ENCODE measurements at places on chromosomes 16 and 17.

GRCh38 chr17:13209081-13209480 lies 191.3 kb upstream of the ELAC2 start:
- DNase-seq: no peak

DNA sequence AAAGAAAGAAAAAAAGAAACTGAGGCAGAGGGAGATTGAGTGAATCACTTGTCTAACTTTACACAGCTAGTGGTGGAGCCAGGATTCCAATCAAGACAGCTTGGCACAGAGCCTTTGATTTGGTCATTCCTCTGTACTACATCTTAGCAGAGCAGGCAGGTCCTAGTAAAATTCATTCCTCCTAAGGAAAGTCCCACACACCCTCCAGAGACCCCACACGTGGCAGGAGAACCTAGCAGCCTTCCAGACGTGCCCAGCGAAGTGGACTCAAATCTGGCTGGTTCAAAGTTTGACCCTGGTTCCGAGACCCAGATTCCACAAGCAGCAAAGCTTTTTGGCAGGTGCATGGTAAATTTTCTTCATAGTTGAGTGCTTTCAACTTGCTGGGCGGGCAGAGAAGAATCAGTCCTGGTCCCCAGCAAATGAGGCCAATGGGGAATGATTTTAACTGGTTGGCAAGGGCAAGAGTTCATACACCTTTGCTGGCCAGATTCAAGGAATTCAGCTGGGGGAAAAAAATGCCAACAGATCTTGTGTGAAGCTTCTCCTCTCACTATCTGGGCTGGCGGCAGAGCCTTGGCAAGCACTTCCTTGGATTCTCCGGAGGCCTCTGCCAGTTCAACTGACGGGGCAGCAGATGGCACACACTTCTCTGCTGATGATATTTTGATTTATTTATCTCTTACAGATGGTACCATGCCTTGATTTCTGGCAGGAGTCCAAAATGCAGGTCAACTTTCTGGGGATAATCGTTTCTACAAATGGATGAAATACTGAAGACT lies 82.4 kb downstream of the GSG1L start:
- no peak for DNase-seq

GRCh38 chr17:32335046-32335445 lies 6.9 kb downstream of the C17orf75 start:
- DNase-seq: no peak

DNA sequence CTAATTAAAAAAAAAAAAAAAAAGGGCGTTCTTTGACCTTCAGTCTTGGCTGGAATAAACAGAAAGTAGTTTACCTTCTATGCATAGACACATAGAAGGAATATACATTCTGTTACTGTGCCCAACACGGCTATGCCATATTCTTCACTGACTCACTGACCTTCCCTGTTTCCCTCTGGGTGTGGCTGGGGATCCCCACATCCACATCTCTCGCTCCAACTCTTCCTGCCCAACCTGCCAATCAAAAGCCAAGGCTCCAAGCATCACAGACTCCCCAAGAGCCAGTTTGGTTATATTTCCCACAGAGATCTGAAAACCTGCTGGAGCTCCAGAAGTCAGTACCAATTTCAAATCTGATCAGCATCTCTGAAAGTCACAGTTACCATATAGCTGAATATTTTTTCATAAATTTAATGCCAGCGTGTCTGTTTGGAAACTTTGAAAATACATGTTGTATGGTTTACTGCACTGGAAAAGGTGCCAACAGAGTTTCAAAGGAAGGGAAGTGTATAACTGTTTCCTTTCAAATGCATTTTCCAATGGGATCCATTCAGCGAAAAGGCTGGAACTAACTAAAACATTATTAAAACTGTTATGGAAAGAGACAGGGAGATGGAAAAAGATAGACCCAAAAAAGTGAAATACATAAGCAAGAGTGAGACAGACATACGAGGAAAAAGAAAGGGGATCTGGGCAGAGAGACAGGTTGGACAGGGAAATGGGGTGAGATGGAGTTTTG lies 91.8 kb downstream of the SMG6 start:
- DNase-seq: no peak

DNA sequence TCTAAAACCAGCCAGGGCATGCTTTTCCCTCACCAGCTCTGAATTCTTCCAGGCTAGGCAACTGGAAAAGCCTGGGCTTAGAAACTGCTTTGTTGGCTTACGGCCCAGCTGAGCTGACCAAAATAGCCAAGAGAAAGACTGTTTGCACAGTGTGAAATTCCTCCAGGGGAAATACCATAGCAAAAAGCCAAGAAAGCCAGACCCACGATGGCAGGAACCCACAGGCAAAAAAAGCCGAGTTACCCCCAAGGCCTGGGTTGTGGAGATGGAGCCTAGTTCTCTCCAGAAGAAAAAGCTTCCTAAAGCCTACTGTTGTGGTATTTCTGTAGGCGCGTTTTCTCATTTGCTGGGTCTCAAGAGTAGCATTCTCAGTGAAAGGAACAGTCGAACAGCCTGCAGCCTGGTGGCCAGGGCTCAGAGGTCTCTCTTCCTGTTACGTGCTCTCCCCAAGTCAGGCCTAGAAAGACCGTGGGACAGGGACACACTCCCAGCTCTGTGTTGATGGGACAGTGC lies 9.2 kb downstream of the SP2 start:
- no peak for DNase-seq

DNA sequence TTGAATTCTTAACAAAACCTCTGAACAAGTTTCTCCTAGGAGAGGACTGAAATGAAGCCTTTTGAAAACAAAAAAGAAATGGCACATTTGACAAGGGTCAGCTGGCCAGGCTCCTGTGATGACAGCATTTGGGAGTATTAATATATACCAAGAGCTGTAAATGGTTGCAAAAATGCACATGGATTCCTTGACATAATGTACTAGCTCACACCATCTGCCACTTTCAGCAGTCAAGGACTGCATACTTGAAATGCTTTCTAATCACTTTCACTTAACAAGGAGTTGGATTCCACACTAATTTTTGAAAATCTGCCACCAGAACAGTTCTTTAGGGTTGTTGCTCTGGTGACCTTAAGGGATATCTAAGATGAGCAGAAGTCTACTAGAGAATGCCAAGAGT lies 236.7 kb upstream of the TOX3 start:
- DNase-seq: no peak

DNA sequence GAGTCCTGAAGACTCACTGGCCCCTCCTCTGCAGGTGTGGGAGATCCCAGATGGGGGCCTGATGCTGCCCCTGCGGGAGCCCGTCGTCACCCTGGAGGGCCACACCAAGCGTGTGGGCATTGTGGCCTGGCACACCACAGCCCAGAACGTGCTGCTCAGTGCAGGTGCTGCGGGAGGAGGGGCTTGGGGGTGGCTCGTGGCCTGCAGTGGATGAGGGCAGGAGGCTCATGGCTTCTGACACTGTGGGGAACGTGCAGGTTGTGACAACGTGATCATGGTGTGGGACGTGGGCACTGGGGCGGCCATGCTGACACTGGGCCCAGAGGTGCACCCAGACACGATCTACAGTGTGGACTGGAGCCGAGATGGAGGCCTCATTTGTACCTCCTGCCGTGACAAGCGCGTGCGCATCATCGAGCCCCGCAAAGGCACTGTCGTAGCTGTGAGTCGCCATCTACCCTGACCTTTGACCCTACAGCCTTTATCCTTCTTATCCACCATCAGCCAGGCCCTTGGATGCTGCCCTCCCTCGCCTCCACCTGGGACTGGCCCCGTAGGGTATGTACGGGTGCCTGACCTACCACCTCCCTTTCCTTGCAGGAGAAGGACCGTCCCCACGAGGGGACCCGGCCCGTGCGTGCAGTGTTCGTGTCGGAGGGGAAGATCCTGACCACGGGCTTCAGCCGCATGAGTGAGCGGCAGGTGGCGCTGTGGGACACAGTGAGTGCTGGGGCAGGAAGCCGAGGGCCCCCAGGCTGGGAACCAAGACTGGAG lies 3.6 kb downstream of the CORO1A start:
- DNase-seq: no peak

GRCh38 chr16:10130538-10130937 lies 51.7 kb downstream of the GRIN2A start:
- DNase-seq: no peak

GRCh38 chr17:75626496-75627038 lies 6.7 kb upstream of the SMIM5 start:
- DNase-seq: no peak

GRCh38 chr17:50931144-50931908 lies 65.2 kb upstream of the TOB1 start:
- DNase-seq: peak; percentile 78

- DNase-seq: no peak
Observed at GRCh38 chr17:34613064-34614019, 34.0 kb downstream of the TMEM132E start.

- DNase-seq: no peak
Observed at GRCh38 chr17:68152161-68152571, 95.7 kb upstream of the AMZ2 start.

DNA sequence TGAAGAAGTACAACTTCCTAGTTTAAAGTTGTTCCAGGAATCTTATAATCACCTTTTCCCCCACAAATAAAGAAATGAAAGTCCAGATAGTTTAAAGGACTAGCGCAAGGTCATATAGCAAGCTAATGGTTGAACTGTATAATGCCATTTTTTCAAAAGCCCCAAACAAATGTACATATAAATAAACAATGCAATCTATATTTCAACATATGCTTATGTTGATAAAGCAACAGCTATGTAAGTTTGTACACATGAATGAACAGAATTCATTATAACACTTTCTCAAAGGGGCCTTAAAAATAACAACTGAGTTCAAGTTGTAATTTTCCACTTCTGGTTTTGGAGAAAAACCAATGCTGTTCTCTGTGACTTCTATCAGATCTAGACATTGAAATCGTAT lies 1628.6 kb downstream of the CDH8 start:
- no peak for DNase-seq

DNA sequence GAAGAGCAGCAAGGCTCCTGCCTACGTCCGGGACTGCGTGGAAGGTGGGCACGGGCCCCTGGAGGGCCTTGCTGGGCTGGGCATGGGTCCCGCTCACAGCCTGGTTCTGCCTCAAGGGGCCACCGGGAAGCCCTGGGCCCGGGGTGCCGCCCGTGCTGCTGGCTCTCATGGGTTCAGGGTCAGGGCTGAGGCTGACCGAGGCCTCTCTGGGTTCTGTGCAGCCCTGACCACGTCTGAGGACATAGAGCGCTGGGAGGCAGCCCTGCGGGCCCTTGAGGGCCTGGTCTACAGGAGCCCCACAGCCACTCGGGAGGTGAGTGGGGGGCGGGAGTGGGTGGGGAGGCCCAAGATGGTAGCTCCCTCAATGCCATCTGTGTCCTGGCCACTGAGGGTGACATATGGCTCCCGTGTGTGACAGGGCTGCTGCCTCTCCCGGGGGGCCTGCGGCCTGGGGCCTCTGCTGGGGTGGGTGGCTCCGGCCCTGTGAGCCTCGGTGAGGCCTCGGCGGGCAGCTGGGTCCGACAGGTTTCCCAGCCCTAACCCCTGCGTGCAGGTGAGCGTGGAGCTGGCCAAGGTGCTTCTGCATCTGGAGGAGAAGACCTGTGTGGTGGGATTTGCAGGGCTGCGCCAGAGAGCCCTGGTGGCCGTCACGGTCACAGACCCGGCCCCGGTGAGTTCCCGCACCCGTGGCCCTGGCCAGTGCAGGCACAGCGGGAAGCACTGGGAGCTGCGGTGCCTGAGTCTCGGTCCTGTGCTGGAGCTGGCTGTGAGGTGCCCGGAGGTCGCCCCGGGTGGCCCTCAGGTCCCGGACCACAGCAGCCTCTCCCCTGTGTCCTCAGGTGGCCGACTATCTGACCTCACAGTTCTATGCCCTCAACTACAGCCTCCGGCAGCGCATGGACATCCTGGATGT lies 9.2 kb downstream of the TELO2 start:
- DNase-seq: no peak

- DNase-seq: no peak
Observed at GRCh38 chr17:16048811-16049449, 49.3 kb downstream of the TTC19 start.

Measured in DMS153 (cell line).